ENCODE measurements at places on chromosomes 3 and 15.

DNA sequence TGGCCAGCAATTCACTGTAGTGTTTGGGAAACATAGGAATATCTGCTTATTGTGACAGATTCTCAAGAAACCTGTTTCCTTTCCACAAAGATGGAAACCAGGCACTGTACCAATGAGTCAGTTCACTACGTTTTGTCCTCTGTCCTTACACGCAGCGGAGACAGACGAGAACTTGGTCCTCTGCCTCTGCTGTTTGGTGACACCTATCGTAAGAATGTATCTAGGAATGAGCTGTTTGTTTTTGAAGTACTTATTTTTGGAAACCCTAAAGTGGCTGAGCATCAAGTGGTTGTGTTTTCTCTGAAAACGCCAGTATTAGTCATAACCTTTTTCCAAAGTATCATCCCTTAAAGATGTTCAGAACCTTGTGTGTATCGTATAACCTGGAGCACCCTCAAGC lies 93.0 kb downstream of the PGPEP1L start:
- no peak for DNase-seq

DNA sequence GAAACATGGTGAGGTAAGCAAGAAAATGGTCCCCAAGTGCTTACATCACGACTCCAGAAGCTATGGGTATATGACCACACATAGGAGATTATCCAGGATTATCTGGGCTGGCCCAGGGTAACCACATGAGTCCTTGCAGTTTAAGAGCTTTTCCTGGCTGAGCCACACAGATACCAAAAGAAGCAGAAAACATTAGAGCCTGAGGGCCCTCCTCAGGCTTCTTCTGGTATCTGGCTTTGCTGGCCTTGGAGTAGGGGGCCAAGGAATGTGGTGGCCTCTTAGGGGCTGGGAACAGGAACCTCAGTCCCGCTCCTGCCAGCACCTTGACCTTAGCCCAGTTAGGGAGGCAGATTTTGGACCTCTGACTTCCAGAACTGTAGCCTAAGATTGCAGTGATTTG lies 259.1 kb downstream of the KCNMB2 start:
- no peak for DNase-seq

DNA sequence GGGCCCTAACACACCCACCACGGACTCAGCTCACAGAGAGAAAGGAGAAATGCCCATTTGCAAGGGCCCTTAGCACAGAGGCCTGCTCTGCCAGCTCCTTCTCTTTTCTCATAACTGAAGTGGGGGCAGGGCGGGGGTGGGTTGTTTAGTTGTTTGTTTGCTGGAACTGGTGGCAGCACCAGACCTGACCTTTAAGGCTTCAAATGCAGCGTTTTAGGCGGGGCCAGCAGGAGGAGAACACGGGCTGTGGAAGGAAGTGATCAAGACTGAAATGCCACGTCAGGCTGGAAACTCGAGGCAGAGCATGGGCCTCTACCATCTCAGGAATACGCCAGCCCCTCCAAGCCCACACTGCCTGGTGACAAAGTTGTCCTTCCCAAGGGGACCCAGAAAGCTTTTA lies 9.3 kb downstream of the CACNA2D2 start:
- no peak for DNase-seq

GRCh38 chr3:86989611-86990010 lies 1.3 kb downstream of the VGLL3 start:
- no peak for DNase-seq

GRCh38 chr3:150331978-150332568 lies 76.0 kb upstream of the TSC22D2 start:
- no peak for DNase-seq

DNA sequence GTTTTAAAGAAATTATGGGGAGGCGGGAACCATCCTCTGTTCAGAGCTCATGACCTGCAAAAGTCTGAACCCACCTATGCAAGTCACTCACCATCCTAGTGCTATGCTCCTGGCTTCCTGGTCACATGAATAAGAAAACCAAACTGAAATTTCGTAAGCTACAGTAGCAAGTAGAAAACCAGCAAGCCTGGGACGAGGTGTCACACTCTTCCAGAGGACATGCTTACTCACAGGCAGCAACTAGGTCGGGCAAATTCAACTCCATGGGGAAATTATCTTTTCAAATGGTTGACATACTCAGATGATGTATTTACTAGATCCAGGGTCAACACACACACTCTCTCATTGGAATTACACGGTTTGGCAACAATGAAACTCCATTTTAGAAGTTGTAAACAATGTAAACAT lies 31.3 kb downstream of the LDHAL6B start:
- DNase-seq = no peak

GRCh38 chr3:192372616-192373015 lies 354.7 kb downstream of the FGF12 start:
- no peak for DNase-seq

DNA sequence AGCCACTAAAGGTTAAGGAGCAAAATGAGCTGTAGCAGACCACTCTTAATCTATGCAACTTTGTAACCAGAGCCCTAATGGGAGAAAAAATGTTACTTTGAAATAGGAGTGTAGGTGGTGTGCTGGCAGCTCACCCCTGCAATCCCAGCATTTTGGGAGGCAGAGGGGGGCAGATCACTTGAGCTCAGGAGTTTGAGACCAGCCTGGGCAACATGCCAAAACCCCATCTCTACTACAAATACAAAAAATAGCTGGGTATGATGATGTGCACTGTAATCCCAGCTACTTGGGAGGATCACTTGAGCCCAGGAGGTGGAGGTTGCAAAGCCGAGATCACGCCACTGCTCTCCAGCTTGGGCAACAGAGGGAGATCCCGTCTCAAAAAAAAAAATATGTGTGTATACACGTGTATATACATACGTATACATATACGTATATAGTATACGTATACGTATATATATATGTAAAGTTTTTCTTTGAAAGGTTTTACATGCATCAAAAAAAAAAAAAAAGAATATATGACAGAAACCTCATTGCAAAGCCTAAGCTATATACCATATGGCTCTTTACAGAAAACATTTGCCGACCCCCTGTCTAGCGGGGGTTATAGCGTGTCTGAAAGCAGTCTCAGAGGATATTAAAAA lies 15.7 kb downstream of the CAPN7 start:
- DNase-seq = no peak

DNA sequence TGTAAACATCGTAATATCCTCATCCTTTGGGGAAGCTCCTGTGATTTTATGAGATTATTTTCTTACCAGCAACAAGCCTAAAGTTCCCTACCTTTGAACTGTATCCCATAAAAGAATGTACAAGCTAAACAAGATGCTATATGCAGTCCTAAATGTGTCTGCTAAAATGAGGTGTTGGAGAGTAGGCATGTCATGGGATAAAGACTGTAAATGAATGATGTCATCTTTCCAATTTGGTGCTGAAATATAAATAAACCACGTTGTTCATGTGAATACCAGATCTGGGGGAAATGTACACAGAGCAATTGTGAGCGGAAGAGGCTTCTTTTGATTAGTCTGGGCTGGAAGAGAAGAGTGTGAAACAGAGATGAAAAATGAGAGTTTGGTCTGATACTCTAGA lies 214.9 kb upstream of the WNT5A start:
- no peak for DNase-seq

GRCh38 chr3:22732641-22733040 lies 470.5 kb upstream of the UBE2E2 start:
- DNase-seq = no peak

DNA sequence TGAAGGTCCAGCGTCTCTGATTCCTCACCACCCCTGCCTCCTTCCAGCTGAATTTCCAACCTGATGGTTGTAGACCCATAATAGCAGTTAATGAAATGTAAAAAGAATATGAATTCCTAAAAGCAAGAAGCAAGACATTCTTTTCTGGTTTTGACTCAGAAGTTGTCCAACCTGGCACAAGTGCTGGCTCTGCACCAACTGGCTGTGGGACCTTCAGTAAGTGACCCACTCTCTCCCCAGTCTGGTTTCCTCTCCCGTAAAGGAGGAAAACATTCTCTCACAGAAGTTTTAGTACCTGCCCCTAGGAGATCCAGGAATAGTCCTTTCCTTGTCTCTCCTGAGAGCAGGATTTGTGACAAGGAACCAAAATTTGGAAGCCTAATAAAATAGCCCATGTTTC lies 236.9 kb upstream of the TRIM42 start:
- no peak for DNase-seq

GRCh38 chr3:49461443-49462171 lies 8.5 kb upstream of the DAG1 start:
- DNase-seq = no peak

DNA sequence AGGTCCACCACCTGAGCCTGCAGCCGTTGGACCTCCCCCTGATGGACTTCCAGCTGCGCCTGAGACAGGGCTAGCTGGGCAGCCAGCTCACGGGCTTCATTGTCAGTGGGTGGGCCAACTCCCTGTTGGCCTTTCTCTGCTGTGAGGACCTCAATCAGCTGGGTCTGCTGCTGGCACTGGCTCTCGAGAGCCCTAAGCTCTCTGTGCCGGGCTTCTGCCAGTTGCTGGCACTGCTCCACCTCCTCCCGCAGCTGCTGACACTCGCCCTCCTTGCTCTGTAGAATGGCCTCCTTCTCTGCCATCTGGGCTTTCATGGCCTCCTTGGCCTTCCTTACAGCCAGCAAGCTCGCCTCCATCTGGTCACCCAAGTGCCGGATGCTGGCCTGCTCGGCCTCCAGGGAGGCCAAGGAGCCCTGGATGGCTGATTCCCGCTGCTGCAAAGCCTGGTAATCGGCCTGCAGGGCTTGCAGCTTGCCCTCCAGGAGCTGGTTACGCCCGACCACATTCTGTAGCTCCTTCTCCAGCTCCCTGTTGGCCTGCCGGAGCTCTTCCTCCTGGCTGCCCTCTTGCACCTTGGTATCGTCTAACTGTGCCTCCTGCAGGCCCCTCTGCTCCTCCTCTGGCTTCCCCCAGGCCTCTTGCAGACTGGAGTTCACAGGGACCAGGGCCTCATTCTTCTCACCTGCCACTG lies 23.8 kb downstream of the CXCR6 start:
- DNase-seq = no peak

DNA sequence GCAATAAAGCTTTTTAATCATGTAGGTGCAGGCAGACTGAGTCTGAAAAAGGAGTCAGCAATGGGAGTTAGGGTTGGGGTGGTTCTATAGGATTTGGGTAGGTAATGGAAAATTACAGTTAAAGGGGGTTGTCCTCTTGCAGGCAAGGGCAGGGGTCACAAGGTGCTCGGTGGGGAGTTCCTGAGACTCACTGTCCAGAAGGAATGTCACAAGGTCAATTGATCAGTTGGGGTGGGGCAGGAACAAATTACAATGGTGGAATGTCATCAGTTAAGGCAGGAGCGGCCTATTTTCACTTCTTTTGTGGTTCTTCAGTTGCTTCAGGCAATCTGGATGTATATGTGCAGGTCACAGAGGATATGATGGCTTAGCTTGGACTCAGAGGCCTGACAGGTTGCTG lies 13.9 kb downstream of the CCR5AS start:
- no peak for DNase-seq

GRCh38 chr3:160754371-160754854 lies 1.6 kb upstream of the PPM1L start:
- no peak for DNase-seq

- no peak for DNase-seq
These were observed 6.3 kb downstream of the GORASP1 start for GRCh38 chr3:39101022-39101689.

- DNase-seq = no peak
These were observed 1.7 kb upstream of the IFT57 start for GRCh38 chr3:108223928-108224327.

- no peak for DNase-seq
These were observed 20.3 kb upstream of the CSPG4 start for GRCh38 chr15:75732809-75733451.

- no peak for DNase-seq
These were observed 28.6 kb upstream of the SEMA3F start for GRCh38 chr3:50126287-50127211.

DNA sequence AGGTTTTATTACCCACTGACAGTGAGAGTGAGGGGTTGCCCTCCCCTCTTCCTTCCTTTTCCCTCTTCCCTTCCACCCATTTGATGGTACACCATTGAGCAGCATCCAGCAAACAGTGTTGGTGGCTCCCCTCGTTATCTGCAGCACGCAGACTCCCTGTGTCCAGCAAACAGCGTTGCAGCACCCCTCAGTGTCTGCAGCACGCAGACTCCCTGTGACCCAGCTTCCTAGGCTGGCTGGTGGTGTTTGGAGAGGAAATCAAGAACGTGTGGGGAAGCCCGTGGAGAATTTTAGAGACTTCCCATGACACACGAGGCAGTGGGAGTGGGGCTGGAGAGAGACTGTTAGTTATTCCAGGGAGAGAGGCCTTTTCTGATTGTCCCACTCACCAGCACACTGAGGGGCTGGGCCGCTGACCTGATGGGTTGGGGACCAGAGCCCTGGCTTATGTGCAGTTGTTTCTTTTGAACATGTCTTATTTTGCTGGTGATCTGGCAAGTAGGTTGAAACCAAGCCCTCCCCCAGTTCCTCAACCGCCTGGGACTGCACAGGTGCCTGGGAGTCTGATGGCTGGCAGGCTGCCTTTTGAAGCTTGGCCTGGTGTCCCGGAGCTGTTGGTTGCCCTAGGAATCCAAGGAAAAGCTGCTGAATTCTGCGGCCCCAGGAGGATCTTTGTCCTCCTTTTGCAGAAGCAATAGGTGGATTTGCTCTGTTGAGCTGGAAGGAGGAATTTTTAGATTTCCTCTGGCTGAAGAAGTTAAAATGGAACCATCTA lies 19.0 kb downstream of the APBA2 start:
- no peak for DNase-seq

DNA sequence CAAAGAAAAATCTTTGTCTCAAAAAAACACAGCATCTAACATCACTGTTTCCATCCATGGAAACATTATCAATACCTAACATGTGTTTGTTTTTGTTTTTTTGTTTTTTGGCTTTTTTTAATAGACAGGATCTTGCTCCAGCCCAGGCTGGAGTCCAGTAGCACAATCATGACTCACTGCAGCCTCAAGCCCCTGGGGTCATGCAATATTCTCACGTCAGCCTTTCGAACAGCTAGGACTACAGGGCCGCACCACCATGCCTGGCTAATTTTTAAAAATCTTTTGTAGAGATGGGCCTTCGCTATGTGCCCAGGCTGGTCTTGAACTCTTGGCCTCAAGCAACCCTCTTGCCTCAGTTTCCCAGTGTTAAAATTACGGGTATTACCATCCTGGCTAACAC lies 52.8 kb downstream of the RAF1 start:
- no peak for DNase-seq

DNA sequence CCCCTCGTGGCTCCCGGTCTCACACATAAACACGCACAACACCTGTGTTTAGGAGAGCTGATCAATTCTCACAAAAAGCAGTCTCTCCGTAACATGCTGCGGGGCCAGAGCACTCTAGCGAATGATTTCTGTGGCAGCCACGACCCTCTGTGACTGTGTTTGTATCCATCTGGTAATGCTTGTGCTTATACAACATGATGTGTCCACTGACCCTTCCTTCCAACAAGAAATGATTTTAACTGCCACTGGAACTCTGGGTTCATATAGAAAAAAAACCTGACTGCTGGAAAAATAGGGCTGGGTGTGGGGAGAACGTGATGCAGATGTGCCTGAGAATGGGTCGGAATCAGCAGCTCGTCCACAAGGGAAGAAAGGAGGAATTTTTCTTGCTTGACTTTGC lies 410.2 kb downstream of the GAP43 start:
- DNase-seq = no peak

Measured in stimulated activated CD4-positive, alpha-beta T cell treated with anti-CD3 and anti-CD28 coated beads, TNF-alpha, amount 100 ng/mL, for 1 hour (primary cell).